ENCODE measurements at places on chromosomes 6 and 20.

- DNase-seq: peak; percentile 37
Observed at GRCh38 chr6:149895833-149896271, 2.1 kb downstream of the RAET1E start.

- DNase-seq: no peak
Observed at GRCh38 chr6:36280983-36281382, 11.1 kb downstream of the PNPLA1 start.

- DNase-seq: no peak
Observed at GRCh38 chr6:110315869-110316398, 42.2 kb downstream of the METTL24 start.

DNA sequence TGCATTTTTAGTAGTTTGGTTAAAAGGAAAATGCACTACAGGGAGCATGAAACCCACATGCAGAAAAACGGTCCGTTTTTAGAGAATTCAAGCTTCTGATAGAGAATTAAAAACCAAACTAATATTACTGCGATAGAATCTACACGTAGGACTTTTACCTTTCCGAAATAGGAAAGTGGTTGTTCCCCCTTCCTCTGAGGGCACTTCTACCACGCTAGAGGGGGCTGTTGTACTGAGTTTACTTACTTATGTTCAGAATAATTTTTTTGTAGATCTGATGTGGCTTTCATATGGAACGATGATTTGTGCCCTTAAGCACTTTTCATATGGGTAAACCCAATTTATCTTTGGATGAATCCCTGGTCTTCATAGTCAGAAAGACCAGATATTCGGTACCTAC, 264.3 kb upstream of the PLN start:
- DNase-seq: peak; percentile 43

DNA sequence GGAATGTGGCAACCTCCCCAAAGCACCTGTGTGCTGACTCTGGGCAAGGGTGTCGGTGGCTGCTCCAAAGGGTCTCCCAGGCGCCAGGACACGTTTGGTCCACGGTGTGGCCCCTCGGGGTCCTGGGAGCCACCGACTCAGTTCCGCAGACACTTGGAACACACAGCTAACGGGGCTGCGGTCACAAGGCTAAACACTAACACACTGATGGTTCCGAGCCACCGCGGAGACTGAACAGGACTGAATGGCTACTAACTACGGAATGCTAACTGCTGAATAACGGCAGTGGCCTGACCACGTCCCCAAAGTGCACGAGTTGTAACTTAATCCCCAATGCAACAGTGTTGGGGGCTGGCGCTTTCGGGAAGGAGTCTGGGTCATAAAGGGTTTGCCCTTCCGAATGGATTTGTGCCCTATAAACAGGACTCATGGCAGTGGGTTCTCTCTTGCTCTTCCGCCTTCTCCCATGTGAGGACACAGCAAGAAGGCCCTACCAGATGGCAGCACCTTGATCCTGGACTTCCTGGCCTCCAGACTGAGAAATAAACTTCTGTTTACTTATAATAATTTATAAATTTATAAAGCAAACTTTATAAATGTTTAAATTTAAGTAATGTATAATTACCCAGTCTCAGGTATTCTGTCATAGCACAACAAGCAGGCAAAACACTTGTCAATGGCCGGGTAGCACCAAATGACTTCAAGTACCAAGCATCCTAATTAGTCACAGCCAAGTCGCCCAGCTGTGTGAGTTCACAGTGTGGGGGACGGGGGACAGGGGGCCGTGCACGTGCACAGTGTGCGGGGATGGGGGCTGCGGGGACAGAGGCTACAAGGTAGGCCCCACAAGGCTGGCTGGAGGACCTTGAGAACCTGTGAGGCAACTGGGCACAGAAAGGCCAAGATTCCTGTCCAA, 2.3 kb upstream of the EEF1A2 start:
- DNase-seq: no peak

DNA sequence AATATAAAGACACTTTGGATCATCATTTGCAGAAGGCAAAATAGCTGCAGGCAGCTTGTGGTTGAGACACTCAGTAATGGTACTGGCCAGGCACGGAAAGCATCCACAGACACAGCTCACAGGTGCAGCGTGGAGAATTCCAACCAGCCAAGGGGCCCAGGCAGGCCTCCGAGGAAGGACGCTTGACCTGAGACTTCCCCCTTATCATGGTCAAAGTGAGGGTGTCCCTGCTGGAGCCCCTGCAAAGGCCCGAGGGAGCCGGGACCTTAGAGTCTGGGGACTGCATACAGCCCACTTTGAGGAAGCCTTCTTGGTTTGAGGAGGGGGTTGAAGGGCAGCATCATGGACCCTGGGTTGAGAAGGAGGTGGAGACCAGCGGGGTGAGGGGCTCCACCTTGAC, 15.1 kb upstream of the MYT1 start:
- no peak for DNase-seq

DNA sequence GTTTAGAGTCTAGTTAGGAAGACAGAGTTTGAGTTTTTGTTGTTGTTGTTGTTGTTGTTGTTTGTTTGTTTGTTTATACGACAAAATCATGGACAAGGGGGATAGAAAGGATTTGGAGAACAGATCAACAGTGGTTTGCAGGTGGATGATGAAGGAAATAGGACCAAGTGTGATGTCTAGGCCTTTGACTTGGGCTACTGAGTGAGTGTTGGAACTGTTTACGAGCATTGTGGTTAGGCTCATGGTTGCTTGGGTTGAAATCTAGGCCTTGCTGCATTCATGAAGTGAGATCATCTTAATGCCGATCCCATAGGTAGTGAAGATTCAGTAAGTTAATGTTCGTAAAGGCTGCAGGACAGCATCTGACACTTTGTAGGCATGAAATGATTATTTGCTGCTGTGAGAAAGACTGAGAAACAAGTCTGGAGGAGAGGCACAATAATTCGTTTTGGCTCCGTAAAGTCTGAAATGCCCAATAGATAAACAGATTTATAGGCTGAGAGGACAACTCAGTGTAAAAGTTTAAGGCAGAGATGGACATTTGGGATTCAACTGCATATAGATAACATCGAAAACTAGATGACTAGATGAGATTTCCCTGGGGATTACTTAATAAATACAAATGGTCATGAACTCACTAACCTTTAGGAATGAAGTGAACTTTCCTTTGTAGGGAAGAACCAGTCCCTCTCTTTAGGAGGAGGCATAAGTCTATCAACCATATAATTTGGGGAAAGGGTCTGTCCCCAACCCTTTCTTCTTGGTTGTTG, 70.0 kb downstream of the HDDC2 start:
- DNase-seq: no peak

DNA sequence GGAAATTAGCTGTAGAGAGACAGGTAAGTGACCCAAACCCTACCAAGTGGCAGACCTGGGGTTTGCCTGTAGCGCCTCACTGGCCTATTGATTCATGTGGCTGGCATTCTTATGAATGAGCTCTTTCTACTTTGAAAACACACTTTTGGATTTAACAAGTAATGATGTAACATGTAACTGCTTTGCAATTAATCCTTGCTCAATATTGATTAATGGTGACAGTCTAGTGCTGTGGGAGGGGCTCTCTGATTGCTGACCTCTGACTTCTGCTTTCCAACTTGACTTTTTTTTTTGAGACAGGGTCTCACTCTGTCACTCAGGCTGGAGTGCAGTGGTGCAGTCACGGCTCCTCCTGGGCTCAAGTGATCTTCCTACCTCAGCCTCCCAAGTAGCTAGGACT, 82.7 kb downstream of the TIAM2 start:
- no peak for DNase-seq

DNA sequence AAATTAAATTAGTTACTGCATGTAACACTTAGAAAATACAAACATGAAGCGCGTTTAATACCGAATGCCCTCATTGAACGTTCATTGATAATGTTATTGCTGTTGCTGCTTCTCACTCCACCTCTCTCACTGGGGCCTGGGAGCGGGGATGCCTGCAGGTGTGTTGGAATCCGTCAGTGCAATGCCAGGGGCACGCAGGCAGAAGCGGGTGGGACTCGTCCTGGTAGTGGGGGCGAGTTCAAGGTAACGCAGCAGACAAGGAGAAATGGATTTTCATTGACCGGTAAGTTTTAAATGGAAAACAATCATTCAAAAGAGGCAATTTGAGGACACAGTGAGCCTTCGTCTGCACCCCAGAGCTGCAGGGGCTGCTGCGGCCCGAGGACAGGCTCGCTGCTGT, 71.2 kb upstream of the AFDN start:
- no peak for DNase-seq

- no peak for DNase-seq
Observed at GRCh38 chr6:166270706-166271375, 37.4 kb downstream of the PRR18 start.

- no peak for DNase-seq
Observed at GRCh38 chr6:26336355-26337198, 28.4 kb upstream of the BTN3A2 start.

- no peak for DNase-seq
Observed at GRCh38 chr6:147156218-147156617, 48.0 kb upstream of the STXBP5 start.

DNA sequence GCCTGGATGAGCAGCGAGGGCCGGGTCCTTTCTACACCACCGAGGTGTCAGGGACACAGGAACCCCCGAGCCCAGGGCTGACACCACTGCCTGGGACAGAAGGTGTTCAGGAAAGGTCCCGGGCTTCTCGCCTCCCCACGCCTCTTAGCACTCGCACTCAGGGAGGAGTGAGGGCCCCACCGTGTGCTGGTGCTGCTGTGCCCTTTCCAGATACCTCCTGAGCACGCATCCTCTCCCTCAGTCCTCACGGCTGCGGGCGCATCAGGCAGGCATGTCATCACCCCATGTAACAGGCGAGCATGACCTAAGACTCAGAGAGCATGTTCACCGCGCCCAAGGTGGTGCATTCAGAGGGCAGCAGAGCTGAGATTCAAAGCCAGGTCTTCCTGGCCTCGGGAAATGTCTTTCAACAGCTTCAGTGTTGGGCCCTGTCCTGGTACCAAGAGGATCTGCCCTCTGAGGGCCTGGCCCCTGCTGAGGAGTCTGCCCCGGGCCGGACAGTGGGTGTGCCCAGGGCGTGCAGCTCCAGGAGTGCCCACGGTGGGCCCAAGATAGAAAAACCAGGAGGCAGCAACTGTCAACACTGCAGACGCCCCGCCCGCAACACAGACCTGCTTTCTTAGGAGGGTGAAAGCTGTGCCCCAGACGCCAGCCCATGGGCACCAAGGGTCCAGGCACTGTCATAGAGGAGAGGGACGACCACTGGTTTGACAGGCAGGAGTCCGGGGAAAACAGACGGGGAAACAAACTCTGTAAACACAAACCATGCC, 29.2 kb downstream of the TGM2 start:
- DNase-seq: no peak

DNA sequence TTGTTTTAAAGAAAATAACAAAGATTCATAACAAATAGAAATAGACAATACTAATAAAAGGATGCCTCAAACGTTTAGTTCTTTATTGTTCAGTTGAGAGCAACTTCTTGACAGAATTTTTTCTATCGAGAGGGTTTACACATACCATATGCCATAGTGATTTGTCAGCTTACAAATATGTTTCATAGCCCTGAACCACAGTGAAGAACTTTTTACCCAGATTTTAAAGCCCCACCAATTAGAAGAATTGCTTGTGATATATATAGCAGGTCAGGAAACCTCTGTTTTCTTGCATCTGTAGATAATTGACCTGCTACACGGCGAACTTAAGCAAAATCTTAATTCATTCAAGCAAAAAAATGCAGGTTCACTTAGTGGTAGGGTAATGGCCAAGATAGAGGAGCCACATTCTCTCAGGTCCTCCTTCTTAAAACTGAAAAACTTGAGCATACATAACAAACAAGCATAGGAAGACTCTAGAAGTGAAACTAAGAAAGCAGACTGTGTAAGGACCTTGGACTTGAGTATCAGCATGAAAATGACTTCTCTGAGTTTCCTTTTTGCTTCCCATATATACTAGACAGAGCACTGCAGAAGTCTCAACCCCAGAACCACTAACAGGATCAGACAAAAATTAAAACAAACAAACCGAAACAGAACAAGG, 39.5 kb downstream of the CRISP1 start:
- no peak for DNase-seq

DNA sequence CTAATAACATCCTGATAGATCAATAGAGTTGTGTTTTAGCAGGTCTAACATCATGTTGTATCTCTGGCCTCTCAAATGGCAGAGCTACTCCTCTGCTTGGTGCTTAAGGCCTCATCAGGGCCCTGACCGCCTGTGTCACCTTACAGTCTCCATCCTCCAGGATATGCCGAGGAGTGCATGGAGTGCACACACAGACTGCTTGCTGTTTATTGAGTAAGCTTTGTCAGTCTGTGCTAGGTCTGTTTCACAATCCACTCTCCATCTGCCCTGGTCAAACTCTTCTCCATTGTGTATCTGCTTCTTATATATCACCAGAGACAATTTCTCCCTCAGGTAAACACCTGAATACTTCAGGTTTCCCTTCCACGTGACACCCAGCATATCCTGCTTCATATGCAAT, 136.1 kb downstream of the SLC24A3 start:
- no peak for DNase-seq

GRCh38 chr6:133991096-133991593, 38.1 kb downstream of the TBPL1 start:
- no peak for DNase-seq

DNA sequence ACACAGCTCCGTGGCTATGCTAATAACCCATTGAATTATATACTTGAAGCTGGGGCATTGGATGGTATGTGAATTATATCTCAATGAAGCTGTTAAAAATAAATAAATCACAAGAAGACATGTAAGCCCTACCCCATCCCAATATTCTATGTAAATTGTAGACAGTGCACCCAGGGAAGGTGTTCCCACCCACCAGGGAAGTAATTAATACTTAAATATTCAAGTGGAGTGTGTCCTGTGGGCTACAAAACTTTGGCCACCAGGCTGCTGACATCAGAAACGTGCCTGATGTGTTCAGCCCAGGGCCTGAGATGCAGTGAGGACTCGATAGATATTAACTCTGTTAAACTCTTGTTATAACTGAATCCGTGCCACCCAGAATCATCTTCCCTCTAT, 240.4 kb upstream of the RREB1 start:
- DNase-seq: no peak

DNA sequence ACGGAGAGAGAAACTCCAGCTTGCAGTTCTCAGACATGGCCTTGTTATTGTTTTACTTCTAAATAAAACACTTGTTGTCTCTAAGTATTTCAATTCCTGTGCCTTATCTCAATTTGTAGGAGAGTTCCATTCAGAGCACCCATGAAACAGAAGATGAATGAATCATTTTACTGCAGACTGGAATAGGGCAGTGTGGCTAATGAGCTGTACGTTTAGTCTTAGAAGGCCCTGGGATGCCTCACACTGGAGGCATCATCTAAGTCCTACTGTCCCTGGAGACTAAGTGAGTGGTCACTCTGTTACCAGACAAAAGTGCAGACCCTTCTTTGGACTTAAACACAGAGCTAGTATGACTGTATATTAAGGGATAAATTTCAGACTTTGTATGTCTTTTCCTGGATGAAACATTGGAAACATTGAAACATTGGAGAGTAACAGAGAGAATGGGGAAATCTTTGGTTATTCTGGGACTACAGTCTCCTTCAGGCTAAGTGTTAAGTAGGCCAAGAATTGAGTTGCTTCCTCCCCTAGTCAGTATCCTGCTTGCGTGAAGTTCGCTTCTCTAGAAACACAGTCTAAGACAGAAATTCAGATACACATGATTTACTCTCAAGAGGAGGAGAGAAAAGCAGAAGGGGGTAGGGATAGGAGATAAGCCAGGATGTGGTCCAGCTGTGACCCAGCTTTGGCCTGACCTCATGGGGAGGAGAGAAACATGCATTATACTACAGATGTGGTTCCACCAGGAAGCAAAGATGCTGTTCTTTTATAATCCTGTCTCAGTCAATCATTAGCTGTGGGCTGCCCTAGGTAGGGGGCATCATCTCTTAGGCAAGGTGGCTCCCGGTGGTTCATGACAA, 167.4 kb upstream of the BMP2 start:
- DNase-seq: no peak
